ENCODE measurements at places on chromosomes 4 and X.

DNA sequence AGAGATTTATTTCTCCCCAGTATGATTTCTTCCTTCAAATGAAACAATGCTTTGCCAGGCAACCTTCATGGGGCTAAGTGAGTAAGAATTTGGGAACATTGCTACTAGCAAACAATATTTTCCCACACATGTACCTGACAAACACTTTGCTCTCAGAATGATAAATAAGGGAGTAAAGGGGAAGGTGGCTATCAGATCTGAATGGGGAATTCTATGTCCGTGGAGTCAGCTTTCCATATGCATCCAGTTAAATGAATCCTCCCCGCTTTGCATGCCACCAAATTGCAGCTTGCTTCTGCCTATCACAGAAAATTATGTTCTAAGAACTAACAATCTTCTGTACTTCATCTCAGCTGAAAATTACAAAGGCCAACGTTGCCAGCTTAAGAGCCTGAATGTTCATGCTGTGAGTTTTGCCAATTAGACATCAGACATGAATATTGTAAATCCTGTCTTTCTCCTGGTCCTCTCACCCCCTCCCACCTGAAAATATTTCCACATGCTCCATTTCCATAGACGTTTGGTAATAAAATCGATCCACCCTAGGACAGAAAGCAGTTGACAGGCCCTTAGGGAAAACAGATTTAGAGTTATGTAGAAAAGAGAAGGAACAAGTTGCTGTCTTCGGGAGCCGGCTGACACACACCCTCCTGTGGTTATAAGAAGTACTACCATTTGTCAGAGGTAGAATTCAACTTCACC is 6.3 kb downstream of the MEPE start:
- peak; percentile 12 for DNase-seq

DNA sequence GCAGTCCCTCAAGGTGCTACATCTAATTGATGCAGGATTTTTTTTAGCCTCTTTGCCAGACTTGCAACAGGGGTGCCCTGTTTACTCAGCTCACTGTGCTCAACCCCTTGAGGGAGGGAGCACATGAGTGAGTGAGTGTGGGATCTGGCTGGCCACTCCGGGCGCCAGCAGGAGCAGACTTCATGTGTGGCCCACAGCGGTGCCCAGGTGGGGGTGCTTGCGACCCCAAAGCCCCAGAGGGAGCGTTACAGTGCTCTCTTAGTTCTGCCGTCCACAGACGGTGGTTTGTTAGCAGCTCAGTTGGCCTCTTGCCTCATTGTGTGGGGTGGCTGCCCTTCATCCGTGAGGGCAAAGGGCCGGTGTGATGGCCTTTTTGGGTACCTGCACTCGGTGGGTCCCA is 81.6 kb upstream of the MYOZ2 start:
- DNase-seq, result no peak

DNA sequence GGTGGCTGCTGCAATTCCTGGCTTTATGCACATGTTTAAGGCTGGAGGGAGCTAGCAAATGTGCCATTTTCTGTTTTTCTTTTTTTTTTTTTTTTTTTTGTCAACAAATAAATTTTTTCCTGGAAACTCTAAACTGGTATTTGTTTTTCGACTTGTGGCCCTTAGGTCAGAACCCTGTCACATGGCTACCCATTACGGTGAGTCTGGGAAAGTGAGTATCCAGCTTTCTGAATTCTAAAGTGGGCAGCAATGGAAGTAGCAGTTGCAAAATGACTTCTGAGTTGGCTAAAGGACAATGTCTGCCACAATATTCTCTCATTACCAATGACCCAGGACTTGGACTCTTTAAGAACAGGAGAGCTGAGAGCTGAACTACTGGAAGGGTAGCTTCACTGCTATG is 225.1 kb upstream of the CENPE start:
- no peak for DNase-seq

DNA sequence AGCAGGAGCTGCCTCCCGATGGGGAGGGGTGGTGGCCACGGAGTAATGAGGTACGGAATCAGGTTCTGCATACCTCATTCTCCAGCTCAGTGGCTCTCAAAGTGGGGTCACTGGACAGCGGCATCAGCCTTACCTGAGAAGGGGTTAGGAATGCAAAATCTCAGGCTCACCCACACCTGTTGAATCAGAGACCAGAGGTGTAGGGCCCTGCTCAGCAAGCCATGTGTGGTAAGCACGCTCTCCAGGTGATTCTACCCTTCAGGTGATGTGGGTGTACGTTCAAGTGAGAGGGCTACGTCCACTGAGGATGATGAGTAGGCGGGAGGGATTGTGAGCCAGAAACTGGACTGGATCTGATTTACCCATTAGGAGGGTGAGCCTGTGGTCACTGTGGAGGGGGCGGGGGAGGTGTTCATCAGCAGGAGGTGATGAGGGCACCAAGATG is 65.8 kb downstream of the ANAPC4 start:
- DNase-seq, result no peak

GRCh38 chr4:96228463-96228862 is 388.6 kb downstream of the PDHA2 start:
- DNase-seq, result no peak

GRCh38 chr4:85081196-85081595 is 114.7 kb upstream of the WDFY3 start:
- DNase-seq, result no peak

- no peak for DNase-seq
These were observed 319.3 kb upstream of the PPARGC1A start for GRCh38 chr4:24209131-24209530.

GRCh38 chr4:40931841-40932240 is 182.1 kb downstream of the NSUN7 start:
- DNase-seq, result no peak

DNA sequence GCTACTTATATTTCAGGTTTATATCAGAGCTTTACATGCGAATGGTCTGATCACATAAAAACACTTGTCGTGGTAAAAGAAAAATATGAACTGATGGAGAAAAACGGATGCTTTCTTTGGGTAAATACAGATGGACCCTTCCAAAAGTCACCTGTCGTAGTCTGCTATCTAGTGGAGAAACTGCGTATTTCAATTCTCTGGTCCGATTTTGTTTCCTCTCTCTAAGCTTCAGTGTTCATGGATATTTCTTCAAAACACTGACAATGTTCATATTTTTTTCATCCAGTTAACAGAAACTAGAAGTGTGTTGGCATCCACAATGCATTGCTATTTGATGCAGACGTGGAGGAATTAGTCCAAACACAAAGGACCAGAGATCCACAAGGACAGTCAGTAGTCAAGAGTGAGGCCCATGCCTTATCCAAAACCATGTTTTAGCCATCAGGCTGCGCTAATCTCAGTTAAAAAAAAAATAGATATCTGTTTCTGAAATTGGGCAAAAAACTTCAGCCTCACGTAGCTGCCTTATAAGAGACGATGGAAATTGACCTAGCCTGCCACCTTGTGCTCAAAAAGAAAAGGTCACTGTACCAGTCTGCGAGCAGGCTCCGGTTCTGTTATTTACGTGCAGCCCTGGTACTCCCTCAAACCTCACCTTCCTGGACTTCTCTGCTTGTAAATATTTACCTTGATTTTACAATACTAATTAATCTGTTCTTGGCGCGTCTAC is 16.0 kb downstream of the MEPE start:
- DNase-seq, result peak; percentile 69

DNA sequence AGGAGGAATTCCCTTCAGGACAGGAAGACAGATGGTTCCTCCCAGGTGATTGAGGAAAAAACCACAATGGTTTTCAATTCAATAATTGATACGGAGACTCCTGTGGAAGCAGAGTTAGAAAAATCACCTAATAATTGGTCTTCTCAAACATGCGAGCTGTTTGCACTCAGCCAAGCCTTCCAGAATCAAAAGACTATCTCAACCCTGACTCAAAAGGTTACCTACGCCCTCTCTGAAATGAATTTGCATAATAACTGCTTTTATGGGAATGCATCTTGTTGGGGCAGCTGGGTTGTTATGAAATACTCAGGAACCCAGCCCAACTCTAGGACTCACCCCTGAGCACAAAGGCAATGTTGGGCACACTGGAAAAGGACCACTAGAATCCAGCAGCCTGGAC is 66.9 kb upstream of the ARSJ start:
- no peak for DNase-seq

DNA sequence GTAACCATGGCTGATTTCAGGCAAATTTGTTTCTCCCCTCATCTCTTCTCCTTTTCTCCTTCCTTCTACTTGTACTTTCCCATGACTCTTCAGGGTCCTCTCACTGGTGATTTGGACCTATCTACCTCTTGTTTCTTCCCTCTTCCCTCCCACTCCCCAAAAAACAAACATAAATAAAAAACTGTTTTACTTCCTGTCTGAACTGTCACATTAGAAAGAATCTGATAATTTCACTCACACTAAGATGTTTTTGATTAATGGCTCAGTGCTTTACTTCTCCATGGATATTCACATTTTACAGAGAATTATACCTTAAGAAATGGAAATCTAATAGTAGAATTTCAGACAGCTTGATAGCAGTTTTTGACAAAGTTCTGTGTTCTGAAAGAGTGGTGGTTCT is 7.2 kb downstream of the STK26 start:
- no peak for DNase-seq

DNA sequence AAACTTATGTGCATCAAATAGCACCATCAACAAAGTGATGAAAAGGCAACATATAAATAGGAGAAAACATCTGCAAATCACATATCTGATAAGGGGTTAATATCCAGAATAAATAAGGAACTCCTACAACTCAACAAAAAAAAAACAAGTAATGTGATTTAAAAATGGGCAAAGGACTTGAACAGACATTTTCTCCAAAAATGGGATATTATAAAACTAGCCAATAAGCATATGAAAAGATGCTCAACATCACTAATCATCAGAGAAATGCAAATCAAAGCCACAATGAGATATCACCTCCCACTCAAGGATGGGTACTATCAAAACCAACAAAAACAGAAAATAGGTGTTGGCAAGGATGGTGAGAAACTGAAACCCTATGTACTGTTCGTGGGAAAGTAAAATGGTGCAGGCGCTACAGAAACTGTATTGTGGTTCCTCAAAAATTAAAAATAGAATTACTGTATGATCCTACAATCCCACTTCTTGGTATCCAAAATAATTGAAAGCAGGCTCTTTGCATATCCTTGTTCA is 2.4 kb downstream of the DNAJB14 start:
- DNase-seq, result no peak

DNA sequence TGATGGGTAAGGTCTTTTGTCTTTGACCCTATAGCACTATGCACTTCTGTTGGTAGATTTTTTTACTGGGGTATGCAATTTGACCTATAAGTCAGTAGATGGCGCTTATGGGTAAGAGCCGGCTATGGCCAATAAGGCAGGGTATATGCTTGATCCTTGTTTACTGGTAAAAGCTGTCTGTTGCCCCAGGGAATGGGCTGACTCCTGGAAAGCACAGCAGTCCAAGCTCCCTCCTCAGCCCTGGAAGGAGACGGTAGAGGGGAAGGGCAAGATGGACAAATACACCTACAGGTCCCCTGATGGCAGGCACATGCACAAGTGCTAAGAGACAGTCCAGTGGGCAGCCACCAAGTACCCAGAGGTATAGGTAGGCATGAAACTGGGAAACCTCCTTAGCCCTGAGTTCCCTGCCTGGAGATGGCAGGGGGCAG is 63.7 kb downstream of the ADAMTS3 start:
- DNase-seq, result no peak

- DNase-seq, result no peak
These were observed 52.4 kb downstream of the ANOS1 start for GRCh38 chrX:8679550-8679949.

GRCh38 chr4:48594180-48594579 is 104.1 kb downstream of the ZAR1 start:
- no peak for DNase-seq

DNA sequence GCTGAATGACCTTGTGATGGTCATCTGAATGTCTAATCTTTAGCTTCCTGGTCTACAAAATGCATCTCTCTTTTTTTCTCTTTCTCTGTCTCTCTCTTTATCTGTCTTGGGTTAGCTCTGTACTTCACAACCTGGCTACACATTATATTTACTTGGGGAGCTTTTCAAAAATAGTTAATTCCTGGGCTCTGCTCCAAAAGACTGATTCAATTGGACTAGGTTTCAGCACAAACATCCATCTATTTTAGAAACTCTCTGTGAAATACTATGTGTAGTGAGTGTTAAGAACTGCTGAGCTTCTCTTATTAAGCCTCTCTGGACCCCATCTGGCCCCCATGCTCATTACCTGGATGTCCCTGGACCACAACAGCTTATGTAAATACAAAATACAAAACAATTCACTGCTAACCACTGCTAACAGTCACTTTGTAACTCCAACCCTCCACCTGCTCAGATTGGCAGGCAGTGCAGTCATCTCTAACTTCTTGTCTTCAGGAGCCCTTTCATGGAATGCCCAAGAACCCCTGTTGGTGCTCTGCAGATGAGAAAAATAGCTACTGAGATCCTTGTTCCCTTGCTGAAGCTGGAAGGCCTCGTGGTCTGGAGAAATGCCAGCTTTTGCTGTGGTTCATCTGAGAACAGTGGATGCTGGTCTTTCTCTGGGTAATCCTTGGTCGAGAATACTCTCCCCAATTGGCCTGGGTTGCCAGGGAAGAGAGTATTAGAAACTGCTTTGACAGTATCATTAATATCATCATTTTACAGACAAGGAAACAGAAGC is 14.8 kb upstream of the BOD1L1 start:
- no peak for DNase-seq

DNA sequence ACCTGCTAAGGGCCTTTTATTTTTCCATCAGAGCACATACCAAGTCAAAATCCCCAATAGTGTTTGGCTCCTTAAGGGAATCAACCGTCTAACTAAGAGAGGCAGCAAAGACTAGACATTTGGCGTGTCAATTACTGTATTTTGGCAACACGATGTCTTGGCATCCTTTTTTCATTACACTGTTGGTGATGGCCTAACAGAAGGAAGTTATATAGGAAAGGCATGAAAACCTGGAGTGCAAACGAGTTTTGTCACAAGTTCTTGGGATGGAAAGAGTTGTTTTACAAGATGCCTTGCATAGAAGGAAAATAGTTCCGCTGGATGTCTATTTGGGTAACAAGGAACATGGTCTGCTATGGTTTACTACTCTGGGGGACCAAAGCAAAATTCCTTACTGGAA is 119.2 kb upstream of the TTC29 start:
- DNase-seq, result no peak

DNA sequence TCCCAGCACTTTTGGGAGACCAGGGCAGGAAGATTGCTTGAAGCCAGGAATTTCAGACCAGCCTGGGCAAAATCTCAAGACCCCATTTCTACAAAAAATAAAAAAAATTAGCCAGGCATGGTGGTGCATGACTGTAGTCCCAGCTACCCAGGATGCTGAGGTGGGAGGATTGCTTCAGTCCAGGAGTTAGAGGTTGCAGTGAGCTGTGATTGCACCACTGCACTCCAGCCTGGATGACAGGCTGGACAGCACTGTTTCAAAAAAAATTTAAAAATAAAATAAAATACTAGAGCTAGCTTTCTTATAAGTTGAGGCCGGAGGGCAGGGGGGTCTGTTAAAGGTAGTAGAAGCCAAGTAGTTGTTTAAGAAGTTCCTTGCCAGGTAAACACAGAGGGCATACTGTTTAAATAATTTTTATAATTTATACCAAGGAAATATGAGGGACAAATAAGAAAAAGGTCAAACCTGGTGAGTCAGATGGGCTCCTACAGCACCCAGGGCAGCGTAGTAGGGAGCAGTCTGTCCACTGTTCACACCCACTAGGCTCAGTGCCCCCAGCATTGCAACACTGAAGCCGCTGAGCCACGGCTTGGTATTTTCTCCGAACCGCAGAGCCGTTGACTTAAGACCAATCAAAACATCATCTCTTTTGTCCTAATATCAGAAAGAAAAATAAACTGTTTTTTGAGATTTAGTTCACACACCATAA is 17.3 kb downstream of the COQ2 start:
- DNase-seq, result no peak

All from muscle of back (tissue), 13 donors.